ENCODE measurements at places on chromosomes 2 and 18. TPM values are rescaled to one million over a fixed set of nuclear protein-coding genes. Genes with fewer than 3 reads are reported as not detected.

The DSG1 gene
- 0.68 TPM for total RNA-seq

DNA sequence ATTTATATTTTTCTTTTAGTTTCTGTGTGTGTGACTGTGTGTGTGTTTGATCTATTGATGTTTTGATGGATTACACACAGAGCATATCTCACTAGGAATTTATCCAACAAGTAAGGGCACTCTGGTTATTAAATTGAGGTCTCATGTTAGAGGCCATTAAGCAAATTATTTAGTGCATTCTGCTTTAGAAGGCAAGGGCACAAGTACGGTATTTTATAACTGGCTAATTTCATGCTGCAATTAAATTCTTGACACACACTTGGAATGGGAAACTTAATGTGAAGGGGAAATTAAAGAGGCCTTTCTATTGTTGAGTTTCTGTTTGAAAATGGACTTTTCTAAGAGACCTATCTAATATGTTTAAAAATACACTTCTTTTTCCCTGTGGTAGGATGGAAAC, 25.8 kb downstream of the NYAP2 start:
- DNase-seq: no peak

The OSR1 gene
- total RNA-seq: 6.3 TPM

The SUCLG1 gene
- 309 TPM for total RNA-seq

The PSTPIP2 gene
- total RNA-seq: 2.0 TPM

The STK17B gene
- 7.4 TPM for total RNA-seq

DNA sequence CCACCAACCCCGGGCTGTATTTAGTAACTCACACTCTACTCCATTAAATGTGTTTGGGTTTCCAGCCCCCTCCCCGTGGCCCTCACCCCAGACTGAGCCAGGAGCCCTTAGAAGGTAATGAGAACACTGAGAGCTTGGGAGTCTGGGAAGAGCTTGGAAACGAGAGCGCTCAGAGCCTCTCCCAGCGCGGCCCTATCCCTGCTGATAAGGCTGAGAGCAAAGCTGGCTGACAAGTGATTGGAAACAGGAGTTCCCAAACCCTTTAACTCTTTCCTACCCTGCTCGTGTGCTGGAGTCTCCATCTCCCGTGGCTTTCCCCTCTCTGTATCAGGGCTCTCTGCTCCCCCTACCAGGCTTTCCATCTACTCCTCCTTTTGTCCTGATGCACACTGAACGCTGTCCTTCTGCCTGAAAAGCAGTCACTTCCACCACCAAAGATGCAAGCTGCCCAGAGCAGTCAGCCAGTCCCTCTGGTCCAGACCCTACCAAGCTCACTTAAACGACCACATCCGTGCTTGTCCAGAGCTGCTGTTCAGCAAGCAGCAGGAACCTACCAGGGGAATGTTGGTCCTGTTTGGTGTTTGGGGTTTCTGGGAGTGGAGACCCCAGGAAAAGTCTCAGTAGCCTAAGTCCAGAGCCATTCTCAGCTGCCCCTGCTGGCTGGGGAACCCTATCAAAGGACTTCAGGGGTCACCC, 100.0 kb upstream of the PKDCC start:
- peak; percentile 83 for DNase-seq

The NMUR1 gene
- 0.38 TPM for total RNA-seq

DNA sequence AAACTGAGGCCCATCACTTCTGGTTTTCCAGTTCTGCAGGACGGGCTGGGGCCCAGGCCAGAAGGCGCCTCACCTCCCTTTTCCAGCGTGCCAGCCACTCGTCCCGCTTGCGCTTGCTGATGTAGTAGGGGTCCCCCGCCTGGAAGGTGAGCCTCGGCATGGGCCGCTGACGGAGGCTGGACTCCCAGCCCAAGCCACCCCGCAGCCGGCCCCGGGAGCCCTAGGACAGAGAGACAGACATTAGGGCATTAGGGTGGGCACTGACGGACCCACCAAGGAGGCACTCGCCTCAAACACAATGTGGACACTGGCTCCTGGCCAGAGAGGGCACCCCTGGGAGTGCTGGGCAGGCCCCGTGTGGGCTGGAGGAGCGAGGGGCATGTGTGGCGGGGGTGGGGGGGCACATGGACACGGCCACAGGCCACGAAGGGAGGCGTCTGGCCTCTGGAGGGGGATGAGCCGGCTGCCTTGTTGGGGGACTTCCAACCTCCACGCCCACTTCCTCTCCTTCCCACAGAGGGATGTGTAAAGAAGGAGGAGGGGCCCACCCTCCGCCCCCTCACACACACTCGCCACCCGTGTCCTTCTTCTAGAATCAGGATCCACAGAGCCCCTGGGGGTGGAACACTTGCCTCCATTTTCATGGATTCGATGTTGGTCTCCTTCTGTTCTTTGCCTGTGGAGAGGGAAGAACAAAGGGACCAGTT, 66.7 kb downstream of the DNMT3A start:
- DNase-seq: no peak

- no peak for DNase-seq
These were observed 24.2 kb upstream of the CXXC1 start for GRCh38 chr18:50311650-50312049.

The SCN9A gene
- total RNA-seq: 1.8 TPM

GRCh38 chr2:2846332-2847208, 515.5 kb upstream of the MYT1L start:
- DNase-seq: no peak

The GDF7 gene
- total RNA-seq: 0.46 TPM

DNA sequence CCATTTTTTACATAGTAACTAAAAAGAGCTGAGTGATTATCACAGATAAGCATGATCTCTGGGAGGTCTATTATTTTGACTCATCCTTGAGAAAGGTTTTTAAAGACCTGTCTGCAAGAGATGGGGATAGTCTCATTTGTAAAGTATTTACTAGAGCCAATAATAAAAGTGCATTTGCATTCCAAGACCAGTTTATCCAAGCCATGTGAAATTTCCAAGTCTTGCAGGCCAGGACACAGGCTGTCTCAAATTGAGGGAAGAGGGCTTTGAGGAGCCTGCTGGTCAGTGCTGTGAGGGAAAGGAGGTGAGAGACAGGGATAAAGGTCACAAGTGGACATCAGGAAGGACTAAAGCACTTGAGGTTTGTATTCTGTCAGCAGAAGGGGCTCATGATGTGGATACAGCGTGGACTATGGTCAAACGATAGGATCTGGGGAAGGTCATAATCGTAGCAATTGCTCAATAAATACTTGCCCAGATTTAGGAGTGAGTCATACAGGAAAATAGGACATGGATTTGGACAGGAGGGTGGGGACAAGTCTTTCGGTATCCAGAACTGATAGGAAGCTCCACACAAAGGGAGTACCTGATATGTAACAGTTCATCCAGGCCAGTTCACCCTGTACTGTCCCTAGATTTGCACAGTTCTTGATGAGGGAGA, 6.6 kb upstream of the CDH2 start:
- no peak for DNase-seq

DNA sequence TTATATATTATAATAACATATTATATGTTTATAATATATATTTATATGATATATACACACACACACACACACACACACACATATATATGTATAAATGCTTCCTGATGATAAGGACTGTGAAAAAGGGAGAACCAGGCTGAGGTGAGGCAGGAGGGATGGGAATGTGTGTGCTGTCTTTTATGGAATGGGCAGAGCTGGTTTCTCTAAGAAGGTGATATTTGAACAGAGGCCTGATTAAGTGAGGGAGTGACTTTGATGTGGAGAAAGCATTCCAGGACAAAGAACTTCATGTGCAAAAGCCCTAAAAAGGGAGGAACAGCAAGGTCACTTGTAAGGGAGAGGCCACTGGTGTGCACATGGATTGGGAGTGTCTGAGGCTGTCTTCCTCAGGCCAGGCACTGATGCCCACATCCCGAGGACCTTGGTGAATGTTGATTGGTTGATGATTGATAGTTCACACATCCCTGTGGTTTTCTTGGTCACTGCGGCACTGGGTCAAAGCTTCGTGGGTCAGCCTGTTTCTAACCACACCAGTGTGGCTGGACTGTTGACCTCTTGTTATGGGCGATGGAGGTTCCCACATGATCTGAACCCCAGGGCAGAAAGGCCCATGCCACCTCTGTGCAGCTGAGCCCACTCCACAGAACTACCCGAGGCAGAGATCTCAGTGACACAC, 196.9 kb downstream of the MYCN start:
- DNase-seq: no peak

GRCh38 chr2:873651-874580, 76.7 kb upstream of the SNTG2 start:
- no peak for DNase-seq

The LYPD1 gene
- not detected for total RNA-seq

Measured in Right ventricle myocardium inferior (tissue), 1 donor.